ENCODE measurements at places on chromosomes 1 and 21. TPM values are rescaled to one million over a fixed set of nuclear protein-coding genes. Genes with fewer than 3 reads are reported as not detected.
A peak's percentile ranks its signal among the peaks of the same experiment; 100 is the strongest.

DNA sequence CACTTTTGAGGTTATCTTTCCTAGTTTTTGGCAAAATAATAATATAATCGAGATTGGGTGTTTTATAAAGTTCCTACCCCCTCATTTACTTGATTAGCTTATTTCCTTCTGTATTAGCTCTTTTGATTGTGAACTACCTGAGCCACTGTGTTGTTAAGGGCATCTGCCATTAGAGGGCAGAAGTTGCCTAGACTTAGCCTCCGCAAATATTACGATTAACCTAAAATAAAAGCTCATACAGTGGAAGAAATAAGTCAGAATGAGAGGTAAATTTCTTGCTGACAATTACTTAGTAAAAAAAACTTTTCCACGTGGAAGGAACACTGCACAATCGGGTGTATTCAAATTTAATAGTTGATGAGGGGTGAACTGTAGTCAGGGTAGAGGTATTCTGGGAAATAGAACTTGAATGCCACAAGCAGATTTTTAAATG lies 2.3 kb downstream of the H3-3A start:
- DNase-seq: no peak

Gene MMP23B
- 6.1 TPM for total RNA-seq

DNA sequence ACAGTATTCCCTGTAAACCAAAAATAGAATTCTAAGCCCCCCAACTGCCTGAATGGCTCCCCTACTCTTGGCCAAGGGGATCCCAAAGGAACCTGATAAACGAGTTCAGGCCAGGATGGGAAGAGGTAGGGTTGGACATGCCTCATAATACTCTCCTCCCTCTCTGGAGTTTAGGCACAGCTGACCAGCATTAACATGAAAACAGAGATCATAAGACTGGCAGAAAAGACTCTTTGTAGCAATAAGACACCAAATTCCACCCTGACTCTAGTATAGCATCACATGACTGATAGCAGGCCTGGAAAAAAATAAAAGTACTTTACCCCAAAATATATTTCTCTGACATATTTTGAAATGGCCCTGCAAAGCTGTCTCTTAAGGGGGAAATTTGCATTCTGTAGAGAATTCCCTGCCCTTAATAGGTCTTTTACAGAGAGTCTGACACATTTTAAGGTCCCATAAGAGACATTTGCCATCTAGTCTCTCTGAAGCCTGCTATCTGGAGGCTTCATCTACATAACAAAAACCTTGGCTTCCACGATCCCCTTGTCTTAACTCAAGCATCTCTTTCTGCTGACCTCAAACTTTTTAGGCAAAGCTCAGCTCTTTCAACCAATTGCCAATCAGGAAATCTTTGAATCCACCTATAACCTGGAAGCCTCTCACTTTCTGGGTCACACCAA lies 55.9 kb downstream of the SIK1 start:
- no peak for DNase-seq

DNA sequence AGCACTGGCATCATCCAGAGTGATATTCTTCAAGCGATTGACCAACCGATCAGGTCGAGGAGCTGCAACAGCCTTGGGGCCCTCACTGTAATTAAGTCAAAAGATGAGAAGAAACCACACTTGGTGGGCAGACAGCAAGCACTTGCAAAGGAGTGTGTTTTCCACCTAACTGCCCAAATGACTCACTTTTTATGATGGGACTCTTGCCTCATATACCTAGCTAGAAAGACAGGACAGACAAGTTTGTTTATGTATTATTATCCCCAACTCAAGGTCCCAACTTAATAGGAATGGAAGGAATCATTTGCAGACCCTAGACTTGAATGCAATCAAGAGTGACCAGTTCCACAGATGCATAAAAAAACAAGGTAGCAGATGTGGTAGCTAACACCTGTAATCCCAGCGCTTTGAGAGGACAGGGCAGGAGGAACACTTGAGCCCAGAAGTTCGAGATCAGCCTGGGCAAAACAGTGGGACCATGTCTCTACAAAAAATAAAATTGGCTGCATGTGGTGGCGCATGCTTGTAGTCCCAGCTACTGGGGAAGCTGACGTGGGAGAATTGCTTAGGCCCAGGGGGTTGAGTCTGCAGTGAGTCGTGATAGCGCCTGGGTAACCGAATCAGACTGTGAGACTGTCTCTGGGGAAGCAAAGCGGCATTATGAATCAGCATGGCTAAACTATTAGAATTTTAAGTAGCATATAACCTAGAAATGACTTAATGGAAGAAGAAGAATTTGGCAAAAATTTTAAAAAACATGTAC lies 2.3 kb upstream of the NRAS start:
- no peak for DNase-seq

DNA sequence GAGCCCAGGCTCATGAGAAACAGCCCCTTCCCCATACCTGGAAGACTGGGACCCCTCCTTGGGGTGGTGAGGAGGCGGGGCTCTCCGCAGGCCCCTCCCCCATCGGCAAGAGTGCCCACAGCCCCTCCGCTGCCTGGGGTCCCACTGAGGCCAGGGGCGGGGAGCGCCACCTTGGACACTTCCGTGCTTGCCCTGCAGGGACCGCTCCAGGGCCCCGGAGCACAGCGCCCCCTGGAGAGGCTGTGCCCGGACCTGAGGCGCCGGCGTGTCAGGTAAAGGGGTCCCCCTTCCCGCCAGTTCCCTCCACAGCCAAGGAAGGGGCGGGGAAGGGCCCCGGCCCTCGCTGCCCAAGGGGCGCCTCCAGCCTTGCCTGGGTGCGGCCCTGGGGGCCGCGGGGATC lies 21.5 kb downstream of the INAVA start:
- DNase-seq: no peak

- DNase-seq: no peak
These were observed 31.3 kb downstream of the SMAP2 start for GRCh38 chr1:40404670-40405462.

DNA sequence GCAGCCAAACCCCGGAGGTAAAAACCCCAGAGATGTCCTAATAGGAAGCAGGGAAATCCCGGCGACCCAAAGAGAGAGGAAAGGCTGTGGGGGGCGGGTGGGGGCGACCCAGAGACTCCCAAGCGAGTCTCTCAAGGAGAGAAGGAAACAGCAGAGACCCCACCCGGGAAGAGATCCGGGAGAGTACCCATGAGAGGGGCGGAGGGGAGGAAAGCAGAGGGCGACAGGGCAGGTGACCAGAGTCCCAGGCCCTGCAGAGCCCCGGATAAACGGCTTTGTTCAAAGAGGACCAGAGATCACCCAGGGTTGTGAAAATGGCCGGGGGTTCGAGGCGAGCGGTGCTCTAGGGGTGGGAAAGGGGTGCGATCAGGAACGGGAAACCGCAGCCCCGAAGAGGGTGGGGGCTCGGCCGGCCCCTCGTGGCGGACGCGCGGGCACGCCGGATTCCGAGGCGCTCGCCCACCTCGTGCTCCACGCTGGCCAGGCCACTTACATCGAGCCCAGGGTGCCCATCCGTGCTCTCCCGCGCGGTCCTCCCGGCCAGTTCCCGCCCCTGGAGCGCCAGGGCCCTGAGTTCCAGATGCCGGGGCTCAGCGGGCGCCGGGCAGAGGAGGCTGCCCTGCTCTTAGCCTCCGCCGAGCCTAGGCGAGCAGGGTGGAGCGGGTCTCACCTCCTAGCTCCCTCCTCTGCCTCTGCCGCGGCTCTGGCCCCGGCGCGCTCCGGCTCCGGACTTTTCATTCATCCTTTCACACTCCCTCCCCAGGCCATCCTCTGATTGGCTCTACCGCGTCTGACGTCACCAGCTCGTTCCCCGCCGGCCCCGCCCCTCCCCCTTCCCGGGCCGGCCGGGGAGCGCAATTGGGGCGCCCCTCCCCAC lies 52.3 kb downstream of the RHBG start:
- peak; percentile 83 for DNase-seq

- no peak for DNase-seq
These were observed 65.4 kb downstream of the FAM163A start for GRCh38 chr1:179808503-179808902.

DNA sequence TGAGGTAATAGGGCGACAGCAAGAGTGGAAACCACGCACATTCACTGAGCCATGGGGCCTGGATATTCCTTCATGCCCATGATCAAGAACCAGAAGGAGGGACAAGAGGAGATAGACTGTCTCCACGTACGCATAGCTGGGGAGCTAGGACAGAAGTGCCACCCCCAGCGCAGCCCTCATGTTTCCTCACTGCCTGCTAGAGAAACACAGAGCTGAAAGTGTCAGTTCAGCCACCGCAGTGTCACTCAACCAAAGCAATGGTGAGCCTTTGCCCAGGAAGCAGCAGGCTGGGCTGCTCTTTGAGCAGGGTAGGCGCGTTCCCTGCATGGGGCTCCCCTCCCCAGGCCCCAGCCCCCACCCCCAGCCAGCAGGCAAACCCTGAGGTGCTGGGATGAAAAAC lies 68.5 kb downstream of the STUM start:
- peak; percentile 28 for DNase-seq

- peak; percentile 78 for DNase-seq
These were observed 95.3 kb downstream of the PIK3R3 start for GRCh38 chr1:46036894-46037839.

DNA sequence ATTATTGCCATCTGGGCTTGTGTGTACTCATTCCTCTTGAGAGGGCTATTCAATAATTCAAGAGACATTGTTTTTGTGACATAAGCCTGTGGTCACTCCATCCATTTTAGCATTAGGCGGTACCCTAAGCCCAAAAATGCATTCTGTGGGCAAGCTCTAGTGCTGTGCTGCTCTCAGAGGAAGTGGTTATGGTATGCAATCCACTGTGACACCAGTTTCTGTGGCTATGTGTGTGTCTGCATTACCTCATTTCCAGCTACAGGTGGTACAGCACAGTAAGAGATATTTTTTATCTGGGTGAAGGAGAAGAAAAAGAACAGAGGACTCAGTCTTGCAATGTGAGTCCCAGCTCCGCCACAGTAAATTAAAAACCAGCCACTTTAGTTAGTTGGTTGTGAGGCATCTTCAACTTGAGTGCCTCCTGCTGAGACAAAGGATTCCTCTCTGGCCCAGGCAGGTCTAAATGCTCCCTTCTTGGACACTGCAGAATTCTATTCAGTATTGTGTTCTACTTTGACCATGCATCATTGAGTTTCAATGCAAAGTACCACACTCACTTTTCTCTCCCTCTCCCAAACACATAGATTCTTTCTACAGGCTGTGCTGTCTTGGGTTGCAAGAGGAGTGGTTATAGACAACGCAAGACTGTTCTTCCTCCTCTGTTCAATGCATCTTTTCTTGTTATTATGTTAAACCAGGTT lies 777.8 kb upstream of the BRINP3 start:
- no peak for DNase-seq

DNA sequence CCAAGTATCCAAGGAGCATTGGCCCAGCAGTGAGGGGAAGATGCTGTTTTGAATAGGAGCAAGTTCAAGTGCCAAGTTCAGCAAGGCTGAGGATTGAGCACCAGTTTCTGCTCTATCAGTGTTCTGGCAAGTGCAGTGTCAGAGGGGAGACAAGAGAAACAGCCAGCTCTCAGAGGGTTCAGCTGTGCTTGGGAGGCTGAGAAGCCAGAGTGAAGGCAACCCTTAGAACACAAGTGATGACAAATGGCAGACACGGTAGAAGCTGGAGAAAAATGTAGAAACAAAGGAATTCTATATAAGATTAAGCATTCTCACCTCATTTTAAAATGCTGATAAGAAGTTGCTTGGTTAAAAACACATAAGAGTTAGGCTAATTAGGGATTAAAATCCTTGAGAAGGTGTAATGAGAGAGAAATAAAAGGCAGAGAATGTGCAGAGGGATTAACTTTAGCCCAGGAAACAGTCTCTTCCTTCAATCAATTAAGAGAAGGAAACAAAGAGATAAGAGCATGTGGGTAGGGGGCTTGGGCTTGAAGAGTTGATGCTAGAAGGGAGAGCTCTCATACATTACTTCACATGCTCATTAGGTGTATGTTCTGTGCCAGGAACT lies 475.4 kb downstream of the AJAP1 start:
- no peak for DNase-seq

DNA sequence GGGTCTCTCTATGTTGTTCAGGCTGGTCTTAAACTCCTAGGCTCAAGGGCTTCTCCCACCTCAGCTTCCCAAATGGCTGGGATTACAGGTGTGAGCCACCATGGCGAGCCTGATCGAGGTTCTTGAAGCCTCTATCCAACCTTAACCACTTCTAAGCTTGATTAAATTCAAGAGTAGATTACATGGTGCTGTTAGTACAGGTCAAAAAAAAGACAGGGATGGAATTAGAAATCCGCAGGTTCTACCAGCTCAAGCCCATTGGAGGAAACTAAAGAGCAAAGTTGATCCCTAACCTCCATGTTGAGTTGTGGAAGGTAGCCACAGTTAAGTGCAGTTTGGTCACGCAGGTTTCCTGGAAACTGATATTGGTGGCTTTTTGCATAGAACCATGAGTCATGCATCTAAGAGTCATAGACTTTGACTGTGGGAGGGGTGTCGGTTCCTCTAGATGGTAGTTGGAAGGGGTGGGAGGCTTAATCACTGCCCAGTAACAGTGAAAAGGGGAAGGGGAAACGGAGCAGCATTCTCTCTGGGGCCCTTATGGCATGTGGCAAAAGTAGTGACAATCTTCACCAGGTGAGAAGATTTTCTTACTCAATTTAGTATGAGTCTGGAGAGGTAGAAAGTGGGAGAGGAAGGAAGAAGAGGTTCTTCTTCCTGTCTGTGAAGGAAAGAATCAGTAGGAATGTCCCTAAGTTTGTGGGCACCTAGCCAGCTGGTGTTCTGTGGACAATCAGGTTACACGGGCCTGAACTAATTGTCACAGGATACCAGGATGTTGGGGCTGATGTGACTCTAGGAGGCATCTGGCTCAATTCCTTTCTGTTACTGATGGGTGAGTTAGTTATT lies 7.0 kb downstream of the CD53 start:
- peak; percentile 89 for DNase-seq

Gene SLC1A7
- total RNA-seq: 0.29 TPM

GRCh38 chr1:109497449-109498160 lies 3.7 kb downstream of the CYB561D1 start:
- no peak for DNase-seq

Gene AGTRAP
- total RNA-seq: 52.0 TPM

- peak; percentile 89 for DNase-seq
These were observed 256.3 kb upstream of the IRF2BP2 start for GRCh38 chr1:234866007-234866866.

DNA sequence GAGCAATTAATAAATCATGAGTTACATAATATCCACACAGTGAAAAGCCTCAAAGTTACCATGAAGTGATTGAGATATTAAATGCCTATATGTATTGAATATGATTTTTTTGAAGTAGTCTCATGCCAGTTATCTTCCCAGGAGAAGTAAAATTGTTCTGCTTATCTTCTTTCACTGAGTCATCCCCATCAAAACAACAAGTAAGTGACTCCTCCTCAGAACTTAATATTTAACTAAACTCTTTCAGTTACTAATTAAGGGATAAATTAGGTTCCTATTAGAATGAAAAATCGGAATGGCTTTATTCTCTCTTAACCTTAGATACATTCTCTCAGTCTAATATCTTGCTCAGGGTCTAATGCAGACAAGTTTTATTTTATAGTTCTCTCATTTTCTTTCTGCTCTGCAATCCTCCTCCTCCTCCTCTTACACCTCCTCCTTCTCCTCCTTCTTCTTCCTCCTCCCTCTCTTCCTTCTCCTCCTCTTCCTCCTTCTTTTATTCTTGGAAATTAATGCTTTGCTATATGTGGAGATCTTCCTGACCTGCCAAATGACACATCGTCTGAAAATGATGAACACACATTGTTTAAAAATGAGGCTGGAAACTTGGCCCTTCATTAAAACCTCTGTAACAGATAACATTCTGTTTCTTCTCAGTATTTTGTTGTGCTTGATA lies 110.9 kb downstream of the RUNX1 start:
- no peak for DNase-seq

Gene EFHD2
- 164 TPM for total RNA-seq

- peak; percentile 78 for DNase-seq
These were observed 709 bp downstream of the ZNF644 start for GRCh38 chr1:91020967-91021685.

Data from natural killer cell treated with Interleukin-12 subunit alpha and Interleukin-12 subunit beta and Interleukin-15 and Interleukin-18, amount 100 ng/mL, for 72 hours (primary cell).